Fibroblast of skin of left biceps (primary cell): ENCODE measurements at places on chromosomes 12 and 14.

- DNase-seq = peak; percentile 11
These were observed 1.9 kb upstream of the PIWIL1 start for GRCh38 chr12:130335517-130336392.

DNA sequence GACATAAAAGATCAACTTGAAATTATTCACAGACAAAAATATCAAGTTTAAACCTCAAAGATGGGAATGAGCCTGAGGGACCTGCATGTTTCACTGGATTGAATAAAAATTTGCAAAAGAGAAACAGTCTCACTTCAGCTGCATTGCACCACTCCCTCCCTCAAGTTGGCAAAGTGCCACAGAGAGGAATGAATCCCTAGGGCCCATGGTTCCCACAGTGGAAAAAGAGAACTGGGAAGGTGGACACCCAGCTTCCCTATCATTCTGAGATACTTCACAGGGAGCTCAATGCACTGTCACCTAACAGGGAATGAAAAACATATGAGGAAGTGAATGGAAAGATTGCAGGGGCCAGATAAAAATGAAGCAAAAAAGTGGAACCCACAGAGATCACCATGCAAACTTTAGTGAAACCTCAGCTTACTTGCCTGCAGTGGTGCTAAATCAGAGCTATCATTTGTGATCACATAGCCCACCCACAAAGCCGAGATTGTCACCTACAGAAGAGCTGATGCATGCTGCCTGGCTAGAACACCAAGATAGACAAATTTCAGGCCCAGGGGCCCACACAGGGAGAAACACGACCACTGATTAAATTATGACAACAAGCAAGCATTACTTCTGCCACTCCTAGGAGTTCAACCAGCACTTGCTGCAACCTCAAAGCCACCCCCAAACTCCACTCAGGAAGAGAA lies 911.3 kb downstream of the LRFN5 start:
- DNase-seq = no peak

DNA sequence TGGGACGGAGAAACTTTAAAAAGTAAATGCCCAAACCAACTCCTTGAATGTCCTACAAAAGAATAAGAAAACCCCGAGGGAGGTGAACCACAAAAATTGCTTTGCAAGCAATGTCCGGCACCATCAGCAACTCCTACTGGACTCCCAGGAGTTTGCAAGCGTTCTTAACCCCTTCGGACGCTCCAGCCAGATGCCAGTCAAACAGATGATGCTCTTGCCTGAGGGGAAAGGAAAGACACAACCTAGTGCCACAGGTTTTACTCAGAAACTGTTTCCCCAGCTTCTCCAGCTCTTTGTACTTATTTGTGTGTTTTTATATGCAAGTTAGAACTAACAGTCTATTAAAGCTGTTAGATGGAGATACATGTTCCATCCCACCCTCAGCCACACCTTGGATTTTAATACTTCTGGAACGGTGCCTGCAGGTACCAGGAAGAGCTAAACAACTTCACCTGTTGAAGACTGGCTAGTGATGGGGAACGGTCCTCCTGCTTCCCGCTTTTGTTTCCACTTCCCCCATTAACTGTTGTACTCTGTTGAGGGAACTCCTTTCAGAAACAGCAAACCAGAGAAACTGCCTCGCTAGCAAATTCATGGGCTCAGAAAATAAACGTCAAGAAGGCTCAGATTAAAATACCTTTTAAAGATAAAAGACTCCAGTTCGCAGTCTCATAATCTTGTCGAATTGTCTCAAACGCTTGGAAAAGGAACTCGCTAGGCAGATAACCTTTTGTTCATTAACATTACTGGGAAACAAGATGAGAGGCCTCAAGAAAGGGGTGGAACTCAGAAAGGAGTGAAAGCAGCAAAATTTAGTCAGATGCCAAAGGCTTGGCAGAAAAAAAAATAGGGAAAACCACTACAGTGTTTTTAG lies 1.1 kb upstream of the FERMT2 start:
- DNase-seq = no peak

DNA sequence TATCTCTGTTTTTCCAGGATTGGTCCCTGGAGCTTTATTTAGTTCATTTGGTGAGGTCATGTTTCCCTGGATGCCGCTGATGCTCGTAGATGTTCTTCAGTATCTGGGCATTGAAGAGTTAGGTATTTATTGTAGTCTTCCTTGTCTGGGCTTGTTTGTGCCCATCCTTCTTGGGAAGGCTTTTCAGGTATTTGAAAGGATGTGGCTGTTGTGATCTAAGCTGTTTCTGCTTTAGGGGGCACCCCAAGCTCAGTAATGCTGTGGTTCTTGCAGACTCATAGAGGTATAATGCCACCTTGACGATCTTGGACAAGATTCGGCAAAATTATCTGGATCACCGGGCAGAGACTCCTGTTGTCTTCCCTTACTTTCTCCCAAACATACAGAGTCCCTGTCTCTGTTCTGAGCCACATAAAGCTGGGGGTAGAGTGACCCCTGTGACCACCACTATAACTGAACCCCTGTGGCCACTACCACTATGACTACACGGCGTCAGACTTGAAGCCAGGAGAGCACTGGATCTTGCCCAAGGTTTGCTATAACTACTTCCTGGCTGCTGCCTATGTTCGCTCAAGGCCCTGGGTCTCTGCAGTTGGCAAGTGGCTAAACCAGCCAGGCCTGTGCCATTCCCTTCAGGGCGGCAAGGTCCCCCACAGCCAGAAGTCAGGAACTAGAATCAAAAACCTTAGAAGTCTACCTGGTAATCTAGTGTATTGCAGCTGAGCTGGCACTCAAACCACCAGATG lies 40.9 kb downstream of the FGD4 start:
- no peak for DNase-seq

- DNase-seq = no peak
These were observed 7.4 kb downstream of the SCARB1 start for GRCh38 chr12:124856132-124856841.

- DNase-seq = no peak
These were observed 74.6 kb upstream of the TMTC1 start for GRCh38 chr12:29858270-29858786.

DNA sequence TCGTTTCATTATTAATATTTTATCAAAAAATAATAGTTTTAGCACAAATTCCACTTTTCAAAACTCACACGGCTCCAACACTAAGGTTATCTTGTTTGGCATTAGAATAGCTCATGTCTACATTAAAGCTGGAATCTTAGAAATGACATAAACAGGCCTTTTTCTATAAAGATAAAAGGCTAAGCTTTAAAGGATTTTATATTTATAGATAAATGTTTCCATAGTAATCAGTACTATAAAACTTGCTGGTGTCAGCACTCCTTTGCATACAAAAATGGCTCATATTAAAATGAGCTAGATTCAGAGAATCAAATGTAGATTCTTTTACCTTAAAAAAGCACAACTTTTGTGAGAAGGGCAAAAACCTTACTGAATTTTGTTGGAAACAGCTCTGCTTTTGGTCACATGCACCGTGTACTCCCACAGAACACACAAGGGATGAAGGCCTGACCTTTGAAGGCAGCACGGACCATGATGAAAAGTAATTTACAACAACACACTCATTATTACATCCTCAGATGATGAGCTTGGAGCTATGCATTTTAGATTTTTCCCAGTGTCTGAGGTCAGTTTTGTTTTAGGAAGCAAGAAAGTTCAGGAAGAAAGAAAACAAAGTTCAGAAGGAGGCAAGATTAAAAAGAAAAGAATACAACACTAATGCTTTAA lies 202.8 kb downstream of the BCAT1 start:
- no peak for DNase-seq

- DNase-seq = no peak
These were observed 12.0 kb downstream of the DLK1 start for GRCh38 chr14:100738704-100739131.

GRCh38 chr12:95303476-95303875 lies 85.9 kb downstream of the VEZT start:
- no peak for DNase-seq

GRCh38 chr12:58384196-58384595 lies 442.8 kb downstream of the ATP23 start:
- no peak for DNase-seq

GRCh38 chr12:6039894-6040601 lies 84.4 kb downstream of the VWF start:
- DNase-seq = no peak

DNA sequence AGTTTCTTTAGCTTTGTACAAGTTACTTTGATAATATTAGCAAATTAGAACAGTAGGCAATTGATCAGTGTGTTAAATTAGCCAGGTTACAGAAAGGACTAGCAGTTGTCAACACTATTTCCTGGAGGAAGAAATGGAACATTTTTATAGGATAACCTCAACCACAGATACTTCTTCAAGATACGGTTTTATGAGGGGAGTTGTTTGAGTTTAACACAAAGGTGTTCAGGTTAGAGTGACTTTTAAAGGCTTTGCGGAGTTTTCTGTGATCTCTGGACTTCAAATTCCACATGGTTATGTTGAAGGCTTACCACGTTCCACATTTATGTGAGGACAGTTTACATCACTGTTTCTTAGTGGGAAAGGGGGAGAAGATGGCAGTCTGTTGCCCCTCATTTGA lies 19.3 kb downstream of the YARS2 start:
- no peak for DNase-seq

GRCh38 chr12:101620762-101621133 lies 26.0 kb downstream of the MYBPC1 start:
- DNase-seq = no peak

GRCh38 chr12:95701722-95702418 lies 88.7 kb downstream of the NTN4 start:
- no peak for DNase-seq

GRCh38 chr14:73662487-73662943 lies 17.7 kb downstream of the DNAL1 start:
- DNase-seq = peak; percentile 78

DNA sequence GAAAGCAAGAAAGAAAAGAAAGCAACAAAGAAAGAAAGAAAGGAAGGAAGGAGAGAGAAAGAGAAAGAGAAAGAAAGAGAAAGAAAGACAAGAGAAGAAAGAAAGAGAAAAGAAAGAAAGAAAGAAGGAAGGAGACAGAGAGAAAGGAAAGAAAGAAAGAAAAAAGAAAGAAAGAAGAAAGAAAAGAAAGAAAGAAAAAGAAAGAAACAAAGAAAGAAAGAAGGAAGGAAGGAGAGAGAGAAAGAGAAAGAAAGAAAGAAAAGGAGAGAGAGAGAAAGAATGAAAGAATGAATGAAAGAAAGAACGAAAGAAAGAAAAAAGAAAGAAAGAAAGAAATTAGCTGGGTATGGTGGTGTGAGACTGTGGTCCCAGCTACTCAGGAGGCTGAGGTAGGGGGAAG lies 400.1 kb upstream of the MDGA2 start:
- no peak for DNase-seq

- DNase-seq = no peak
These were observed 11.6 kb downstream of the HIP1R start for GRCh38 chr12:122846622-122847515.

DNA sequence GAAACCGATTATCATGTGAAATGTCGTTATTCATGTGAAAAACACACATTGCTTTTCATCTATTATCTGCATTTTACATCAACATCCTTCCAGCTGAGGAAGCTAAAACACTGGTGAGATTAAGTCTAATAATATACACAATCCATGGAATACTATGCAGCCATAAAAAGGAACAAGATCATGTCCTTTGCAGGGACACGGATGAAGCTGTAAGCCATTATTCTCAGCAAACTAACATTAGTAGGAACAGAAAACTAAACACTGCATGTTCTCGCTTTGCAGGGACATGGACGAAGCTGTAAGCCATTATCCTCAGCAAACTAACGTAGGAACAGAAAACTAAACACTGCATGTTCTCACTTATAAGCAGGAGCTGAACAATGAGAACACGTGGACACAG lies 18.3 kb downstream of the KICS2 start:
- DNase-seq = no peak

- no peak for DNase-seq
These were observed 101.1 kb downstream of the B4GALNT3 start for GRCh38 chr12:560691-561390.

DNA sequence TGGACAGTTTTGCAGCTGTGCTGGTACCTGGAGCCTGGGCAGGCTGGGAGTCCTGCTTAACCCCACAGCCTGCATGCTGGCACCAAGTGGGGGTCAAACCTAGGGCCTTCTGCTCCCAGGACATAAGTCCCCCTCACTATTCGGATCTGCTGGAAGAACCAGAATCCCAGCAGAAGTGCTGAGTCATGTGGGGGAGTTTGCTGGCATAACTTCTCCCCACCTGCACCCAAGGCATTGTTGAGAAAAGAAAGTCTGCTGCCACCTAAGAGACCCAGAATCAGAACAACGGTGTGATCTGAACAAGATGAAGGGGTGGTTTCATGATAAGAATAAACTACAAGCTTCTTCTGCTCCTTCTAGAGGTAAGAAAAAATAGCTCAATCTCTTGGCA lies 102.7 kb downstream of the RBM19 start:
- DNase-seq = no peak

- DNase-seq = no peak
These were observed 1.1 kb downstream of the DIP2B start for GRCh38 chr12:50505675-50506530.

GRCh38 chr12:110694330-110694901 lies 5.5 kb upstream of the HVCN1 start:
- no peak for DNase-seq

- DNase-seq = no peak
These were observed 228.0 kb upstream of the RTL1 start for GRCh38 chr14:101131451-101131916.

DNA sequence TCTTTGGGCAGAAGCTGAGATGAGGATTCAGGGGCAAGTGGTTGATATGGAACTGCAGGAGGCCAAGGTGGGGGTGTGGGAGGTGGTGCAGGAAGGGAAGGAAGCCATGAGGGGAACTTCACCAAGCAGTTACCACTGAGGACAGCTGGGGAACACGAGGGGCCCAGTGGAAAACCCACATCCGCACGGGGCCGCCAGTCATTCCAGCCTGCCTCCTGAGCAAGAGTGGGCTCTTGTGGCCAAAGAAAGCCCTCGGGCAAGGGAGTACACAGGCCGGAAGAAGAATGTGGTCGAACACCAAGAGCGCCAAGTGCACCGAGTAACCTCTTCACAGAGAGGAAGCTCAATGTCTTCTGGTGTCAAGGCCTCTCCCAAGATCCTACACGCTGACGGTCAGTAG lies 252.2 kb upstream of the FOXN3 start:
- DNase-seq = no peak

DNA sequence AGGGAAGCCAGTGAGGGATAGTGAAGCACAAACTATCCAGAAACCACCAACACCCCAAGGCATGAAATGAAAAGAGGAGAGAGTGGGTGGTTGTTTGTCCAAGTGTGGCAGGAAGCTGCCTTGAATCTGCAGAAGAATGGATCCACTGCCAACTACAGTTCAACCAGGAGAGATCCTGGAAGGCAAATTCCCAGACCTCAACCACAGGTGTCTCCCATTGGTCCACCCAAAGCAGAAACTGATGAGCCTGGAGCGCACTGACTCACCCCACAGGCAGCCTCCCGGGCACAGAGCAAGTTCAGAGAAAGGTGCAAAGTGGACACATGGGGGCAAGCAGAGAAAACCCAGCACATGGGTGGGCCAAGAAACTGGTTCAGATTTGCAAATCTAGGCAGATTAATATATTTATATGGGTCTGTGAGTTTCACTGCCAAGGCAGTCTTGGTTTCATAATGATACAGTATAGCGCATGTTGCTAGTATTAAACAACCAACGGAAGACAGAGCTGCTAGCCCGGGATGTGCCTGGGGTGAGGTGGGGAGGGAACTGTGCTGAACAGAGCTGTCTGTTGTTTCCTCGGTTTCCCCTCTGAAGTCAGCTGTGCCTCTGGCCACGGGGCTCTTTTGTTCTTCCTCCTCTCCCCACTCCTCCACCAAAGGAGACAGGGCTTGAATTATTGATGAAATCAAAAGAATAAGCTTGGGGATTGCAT lies 416.2 kb upstream of the CCDC196 start:
- no peak for DNase-seq
